ENCODE measurements at places on chromosomes 2 and 18. TPM values are rescaled to one million over a fixed set of nuclear protein-coding genes. Genes with fewer than 3 reads are reported as not detected.
A peak's percentile ranks its signal among the peaks of the same experiment; 100 is the strongest.

Gene ABHD1
- not detected for total RNA-seq

DNA sequence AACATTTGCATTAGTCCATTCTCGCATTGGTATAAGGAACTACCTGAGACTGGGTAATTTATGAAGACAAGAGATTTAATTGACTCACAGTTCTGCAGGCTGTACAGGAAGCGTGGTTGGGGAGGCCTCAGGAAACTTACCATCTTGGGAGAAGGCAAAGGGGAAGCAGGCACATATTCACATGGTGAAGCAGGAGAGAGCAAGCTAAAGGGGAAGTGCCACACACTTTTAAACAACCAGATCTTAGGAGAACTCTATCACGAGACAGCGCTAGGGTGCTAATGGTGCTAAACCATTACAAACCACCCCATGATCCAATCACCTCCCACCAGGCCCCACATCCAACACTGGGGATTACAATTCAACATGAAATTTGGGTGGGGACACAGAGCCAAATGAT is 201.7 kb upstream of the MGAT5 start:
- DNase-seq = no peak

GRCh38 chr2:217393585-217394032 is 533.7 kb upstream of the TNP1 start:
- peak; percentile 42 for DNase-seq

DNA sequence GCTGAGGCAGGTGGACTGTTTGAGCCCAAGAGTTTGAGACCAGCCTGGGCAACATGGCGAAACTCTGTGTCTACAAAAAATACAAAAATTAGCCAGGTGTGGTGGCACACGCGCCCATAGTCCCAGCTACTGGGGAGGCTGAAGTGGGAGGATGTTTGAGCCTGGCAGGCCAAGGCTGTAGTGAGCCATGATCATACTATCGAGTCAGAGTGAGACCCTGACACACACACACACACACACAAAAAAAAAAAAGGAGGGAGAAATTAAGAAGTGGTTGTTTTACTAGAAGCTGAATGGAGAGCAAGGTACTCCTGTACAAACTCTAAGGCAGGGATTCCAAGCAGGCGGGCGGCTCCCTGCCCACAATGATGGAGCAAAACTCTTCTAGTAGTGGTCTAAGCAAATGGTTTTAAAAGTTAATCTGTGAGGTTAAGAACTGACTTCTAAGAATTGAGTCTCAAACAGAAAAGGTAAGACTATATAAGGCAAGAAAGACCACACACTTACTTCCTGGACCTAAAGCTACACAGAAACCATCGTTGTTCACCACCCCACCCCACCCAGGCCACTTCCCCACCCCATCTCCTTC is 2.6 kb downstream of the ANKRD44 start:
- DNase-seq = no peak

Gene RHBDD1
- 5.4 TPM for total RNA-seq

Data from stomach (tissue), 19 donors.